NCI-H2081 (cell line): ENCODE measurements at places on chromosomes 1 and 21.

DNA sequence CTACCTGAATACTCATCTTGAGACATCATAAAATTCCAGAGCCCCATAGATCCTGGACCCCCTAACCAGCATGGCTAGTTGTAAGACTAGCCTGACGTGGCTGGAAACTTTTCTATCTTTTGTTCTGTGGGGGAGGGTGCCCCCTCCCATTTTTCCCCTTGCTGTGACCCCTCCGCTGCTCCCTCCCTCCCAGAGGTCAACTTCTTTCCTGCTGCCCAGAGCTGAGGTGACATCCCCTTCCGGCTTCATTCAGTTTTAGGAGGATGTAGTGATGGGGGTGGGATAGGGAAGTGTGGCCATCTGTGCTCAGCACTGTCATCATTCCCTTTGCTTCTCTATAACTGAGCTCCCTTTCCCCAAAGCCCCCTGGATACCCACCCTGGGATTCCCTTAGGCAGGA is 4.4 kb upstream of the SLC41A1 start:
- DNase-seq = no peak

GRCh38 chr1:29129916-29130315 is 6.2 kb upstream of the TMEM200B start:
- DNase-seq = no peak

DNA sequence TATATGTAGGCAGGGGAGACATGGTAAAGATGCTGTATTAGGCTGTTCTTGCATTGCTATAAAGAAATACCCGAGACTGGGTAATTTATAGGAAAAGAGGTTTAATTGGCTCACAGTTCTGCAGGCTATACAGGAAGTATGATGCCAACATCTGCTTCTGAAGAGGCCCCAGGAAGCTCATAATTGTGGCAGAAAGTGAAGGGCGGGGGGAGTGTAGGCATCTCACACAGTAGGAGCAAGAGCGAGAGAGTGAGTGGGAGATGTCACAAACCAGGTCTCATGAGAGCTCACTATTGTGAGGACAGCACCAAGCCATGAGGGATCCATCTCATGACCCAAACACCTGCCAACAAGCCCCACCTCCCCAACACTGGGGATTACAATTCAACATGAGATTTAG is 21.1 kb downstream of the MAN1A2 start:
- DNase-seq = no peak

DNA sequence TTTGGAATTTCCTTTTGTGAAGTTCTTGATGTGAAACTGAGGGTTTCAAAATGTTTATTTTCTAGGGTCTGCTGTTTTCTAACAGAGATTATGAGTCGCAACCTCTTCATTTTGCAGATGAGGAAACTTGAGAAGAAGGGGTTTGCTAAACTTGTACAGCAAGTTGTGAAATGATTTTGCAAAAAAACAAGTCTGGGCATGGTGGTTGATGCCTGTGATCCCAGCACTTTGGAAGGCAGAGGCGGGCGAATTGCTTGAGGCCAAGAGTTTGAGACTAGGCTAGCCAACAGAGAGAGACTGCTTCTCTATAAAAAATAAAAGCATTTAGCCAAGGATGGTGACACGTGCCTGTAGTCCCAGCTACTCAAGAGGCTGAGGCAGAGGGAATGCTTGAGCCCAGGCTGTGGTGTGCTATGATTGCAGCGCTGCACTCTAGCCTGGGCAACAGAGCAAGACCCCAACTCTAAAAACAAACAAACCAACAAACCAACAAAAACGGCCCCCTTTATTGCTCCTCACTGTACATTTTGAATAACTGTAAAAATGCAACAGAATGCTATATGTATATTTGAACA is 9.9 kb downstream of the TRIM67 start:
- DNase-seq = no peak

- peak; percentile 81 for DNase-seq
Observed at GRCh38 chr1:154324669-154325582, at the start of gene ATP8B2. Gene ATP8B2 (plus strand): TSS chr1:154325525. CDS start chr1:154328142, 2,617 bp downstream.

- no peak for DNase-seq
Observed at GRCh38 chr1:156949127-156949526, 28.7 kb downstream of the LRRC71 start.

GRCh38 chr1:179824265-179824664 is 53.3 kb downstream of the TOR1AIP2 start:
- no peak for DNase-seq

- DNase-seq = no peak
Observed at GRCh38 chr1:110211496-110212168, 1.5 kb downstream of the KCNC4 start.

GRCh38 chr1:30014031-30014430 is 709.4 kb downstream of the MATN1 start:
- no peak for DNase-seq

GRCh38 chr1:230501242-230501641 is 75.1 kb upstream of the PGBD5 start:
- DNase-seq = no peak

GRCh38 chr1:117695796-117696490 is 90.1 kb downstream of the TENT5C start:
- DNase-seq = no peak

DNA sequence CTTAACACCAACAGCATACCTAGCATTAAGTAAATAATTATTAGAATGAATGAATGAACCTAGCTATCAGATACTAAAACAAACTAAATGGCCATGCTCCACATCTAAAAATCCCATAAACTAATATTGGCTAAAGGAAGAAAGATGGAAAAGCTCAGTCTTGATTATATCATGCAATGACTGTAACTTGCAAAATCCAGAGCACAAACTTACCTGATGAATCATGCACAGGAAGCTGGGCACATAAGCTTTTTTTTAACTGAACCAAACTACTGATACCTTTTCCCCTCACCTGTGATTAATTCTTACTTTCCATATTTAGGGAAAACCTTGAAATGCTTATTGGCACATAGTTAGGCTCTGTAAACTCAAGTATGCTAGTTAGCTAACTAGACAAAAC is 70.2 kb downstream of the KIF14 start:
- DNase-seq = no peak

- DNase-seq = no peak
Observed at GRCh38 chr21:43320526-43320925, 106.4 kb downstream of the SIK1 start.

- no peak for DNase-seq
Observed at GRCh38 chr1:7587773-7588456, 183.2 kb upstream of the VAMP3 start.

- DNase-seq = no peak
Observed at GRCh38 chr1:85319931-85320330, 43.5 kb upstream of the BCL10 start.

DNA sequence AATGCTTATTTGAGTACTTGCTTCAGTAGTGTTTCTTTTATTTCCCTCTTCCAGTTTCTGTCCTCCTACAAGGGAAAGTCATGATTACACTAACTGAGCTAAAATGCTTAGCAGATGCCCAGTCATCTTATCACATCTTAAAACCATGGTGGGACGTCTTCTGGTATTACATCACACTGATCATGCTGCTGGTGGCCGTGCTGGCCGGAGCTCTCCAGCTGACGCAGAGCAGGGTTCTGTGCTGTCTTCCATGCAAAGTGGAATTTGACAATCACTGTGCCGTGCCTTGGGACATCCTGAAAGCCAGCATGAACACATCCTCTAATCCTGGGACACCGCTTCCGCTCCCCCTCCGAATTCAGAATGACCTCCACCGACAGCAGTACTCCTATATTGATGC is 50.3 kb upstream of the LRRC8C start:
- no peak for DNase-seq

DNA sequence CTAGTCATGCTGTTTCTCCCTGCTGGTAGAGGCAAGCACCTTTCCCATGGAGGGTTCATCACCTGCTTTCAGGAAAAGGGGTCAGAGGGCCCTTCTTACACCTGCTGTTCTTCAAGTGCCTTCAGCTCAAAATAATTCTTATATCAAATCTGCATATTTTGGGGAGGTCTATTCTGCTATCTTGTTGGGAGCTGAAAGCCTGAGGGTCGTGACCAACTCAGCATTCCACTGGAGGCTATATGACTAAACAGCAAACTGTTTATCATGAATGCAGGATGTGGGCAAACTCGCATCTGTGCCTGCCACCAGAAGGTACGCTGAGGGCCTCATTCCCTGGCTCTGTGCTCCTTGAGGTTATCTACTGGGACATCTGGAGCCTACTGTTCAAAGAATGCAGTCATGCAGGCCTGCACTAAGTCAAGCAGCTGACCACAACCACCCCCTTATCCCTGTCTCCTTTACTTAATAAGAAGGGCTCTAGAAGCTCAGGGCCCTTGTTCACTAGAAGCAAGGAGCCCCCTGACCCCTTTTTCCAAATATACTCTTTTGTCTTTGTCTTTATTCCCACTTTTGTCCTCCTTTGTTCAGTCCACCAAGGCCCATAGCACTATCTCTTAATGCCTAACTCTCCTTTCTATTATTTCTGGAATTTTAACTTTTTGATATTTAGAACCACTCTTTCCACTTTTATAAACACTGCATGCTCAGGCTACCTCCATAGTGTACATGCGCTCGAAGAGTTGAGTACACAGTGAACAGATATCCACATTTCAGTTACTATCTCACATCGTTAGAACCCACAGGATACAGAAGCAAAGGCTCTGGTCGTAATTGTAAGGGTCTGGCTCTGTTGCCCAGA is 4.5 kb upstream of the TRIM17 start:
- DNase-seq = no peak
